Hematopoietic multipotent progenitor cell (in vitro differentiated cells): ENCODE measurements at places on chromosomes 7 and 10. TPM values are rescaled to one million over a fixed set of nuclear protein-coding genes. Genes with fewer than 3 reads are reported as not detected.

Gene SLC26A5
- total RNA-seq = not detected

Gene HABP2
- 0.27 TPM for total RNA-seq

Gene CPVL
- total RNA-seq = 42.0 TPM

Gene ZNF212
- 11.0 TPM for total RNA-seq

GRCh38 chr10:128151031-128151430, 24.8 kb upstream of the MKI67 start:
- DNase-seq = no peak

- no peak for DNase-seq
Observed at GRCh38 chr7:38171623-38172391, 6.2 kb upstream of the STARD3NL start.
